Immature natural killer cell (primary cell): ENCODE measurements at places on chromosomes 2 and 18.

DNA sequence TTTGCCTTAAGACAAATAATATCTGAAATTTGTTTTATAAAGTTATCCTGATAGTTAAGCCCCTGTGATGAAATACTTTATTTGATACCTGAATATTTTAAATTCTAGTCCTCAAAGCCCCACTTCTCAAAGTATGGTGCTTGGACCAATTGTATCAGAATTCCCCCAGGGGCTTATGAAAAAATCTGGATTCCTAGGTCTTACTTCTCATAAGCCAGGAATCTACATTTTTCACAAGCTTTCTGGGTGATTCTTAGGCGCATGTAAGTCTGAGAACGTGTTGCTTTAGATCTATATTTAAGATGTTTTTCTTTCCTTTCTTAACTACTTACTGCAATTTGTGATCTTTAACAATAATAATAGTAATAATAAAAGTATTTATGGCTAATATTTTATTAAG is 53.1 kb downstream of the MYO1B start:
- no peak for DNase-seq

DNA sequence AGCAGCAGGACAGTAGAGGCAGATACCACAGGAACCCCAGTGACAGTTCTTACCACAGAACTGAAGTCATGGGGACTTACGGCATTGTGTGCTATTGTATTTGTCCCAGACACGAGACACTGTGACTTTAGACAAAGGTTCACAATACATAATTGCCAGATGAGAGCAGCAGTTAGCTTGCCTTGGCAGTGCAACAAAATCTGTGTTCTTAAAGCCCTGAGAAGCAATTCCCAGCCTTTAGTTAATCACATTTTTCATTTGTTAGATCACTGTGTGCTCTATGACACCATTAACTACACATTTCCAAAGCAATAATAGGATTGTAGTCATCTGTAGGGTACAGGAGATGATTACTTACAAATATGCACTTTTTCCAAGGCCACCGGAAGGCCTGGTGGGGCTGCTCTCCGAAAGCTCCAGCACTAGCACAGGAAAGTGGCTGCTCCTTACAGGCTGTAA is 97.5 kb upstream of the LDLRAD4 start:
- DNase-seq, result no peak

- no peak for DNase-seq
These were observed 24.8 kb downstream of the BMPR2 start for GRCh38 chr2:202400941-202401340.

- DNase-seq, result no peak
These were observed 127.1 kb downstream of the SRBD1 start for GRCh38 chr2:45483997-45484396.

GRCh38 chr2:70710038-70710690 is 57.8 kb downstream of the ADD2 start:
- no peak for DNase-seq

GRCh38 chr2:216084547-216084946 is 2.8 kb downstream of the TMEM169 start:
- DNase-seq, result no peak

GRCh38 chr18:50469380-50469781 is 90.5 kb upstream of the MAPK4 start:
- no peak for DNase-seq

DNA sequence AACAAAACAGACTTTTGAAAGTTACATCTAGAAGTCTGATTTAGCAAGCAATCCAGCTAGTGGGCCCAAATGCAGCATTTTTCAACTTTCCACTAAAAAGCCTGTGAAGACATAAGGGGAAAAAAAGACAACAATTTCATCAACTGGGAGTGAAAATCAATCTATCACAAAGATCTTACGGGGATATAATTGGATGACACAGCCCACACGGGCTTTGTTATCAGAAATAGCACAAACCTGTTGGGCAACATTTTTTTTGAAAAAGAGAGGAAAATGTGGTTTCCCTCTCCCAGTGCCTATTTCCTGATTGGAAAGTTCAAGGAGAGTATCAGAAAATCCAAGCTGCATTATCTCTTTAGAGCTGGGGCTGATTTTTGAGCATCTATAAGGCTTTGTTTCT is 132.7 kb downstream of the EVA1A start:
- no peak for DNase-seq

GRCh38 chr2:30678410-30679137 is 128.7 kb downstream of the CAPN13 start:
- DNase-seq, result no peak

DNA sequence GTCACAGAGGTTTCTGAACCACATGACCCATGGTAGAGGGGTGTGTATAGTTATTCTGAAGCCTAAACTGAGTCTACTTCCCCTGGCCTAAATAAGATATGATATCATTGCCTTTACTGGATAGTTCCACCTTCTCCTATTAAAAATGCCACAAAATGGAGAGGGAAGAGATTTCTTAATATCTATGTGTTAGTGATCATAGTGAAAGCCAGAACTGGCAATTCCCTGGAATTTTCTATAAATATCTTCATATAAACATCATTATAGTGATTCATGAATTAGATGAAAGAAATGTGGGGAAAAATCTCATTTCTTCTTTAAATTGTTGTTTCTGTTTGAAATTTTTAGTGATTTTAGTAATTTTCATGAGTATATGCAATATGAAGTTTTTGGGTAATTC is 45.8 kb downstream of the TSHZ1 start:
- DNase-seq, result no peak

DNA sequence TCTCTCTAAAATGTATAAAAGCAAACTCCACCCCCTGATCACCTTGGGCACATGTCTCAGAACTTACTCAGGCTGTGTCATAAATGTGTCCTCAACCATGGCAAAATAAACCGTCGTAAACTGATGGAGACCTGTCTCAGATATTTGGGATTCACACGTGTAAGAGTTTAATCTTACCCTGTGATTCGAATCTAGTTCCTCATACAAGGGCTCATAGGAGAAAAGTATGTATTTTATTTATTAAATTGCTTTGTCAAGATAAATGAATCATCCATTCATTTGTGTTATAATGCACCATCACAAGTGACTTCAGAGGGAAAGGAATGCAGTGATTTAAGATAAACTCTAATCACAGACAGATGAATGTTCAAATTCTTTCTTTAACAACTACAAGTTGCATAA is 712.5 kb upstream of the LRATD1 start:
- no peak for DNase-seq

- DNase-seq, result peak; percentile 44
These were observed 32.4 kb upstream of the VIT start for GRCh38 chr2:36663851-36664695.

GRCh38 chr2:200443376-200443775 is 66.5 kb downstream of the KCTD18 start:
- no peak for DNase-seq

DNA sequence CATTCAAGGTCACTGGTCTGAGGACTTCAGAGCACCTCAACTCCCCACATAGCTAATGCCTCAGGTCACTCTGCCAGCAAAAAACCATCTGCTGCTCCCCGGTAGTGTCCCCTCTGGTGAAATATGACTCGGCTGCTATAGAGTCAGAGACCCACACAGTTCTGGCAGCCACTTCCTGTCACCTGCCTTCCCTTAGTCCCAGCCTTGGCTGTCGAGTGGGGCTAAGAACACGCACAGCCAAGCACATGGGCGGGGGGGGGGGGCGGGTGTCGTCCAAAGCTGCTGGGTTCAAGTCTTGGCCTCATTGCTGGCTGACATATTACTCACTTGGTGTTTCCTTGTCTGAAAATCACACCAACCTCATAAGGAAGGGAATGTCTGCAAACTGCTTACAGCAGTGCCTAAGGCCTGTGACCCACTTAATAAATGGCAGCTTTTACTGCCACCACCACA is 37.5 kb downstream of the POLR1A start:
- peak; percentile 43 for DNase-seq

DNA sequence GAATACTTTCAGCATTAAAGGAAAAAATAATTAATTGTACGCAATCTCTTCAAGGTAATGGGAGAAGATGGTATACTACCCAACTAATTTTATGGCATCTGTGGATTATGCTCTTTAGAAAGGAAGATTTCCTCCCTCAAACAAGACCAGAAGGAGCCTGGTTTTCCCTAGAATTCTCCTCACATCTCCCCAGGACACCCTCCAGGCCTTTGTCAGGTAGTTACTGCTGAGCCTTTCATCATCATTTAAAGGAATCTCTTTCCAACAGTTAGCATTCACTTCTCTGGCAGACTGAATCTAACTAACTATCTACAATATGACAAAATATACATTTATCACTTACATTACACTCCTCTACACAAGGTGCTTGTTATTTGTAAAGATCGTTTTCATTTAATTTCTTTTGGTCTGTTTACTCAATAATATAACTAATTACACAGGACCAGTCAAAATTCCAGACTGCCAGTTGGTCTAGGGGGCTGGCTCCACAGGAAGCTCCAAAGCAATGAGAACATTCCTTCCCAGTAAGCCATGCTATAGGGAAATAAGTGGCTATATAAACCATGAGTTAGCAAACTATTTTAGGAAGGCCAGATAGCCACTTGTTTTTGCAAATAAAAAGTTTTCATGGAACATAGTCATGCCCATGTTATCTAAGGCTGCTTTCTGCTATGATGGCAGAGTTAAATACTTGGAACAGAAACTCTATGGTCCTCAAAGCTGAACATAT is 19.1 kb downstream of the ZNF24 start:
- no peak for DNase-seq

DNA sequence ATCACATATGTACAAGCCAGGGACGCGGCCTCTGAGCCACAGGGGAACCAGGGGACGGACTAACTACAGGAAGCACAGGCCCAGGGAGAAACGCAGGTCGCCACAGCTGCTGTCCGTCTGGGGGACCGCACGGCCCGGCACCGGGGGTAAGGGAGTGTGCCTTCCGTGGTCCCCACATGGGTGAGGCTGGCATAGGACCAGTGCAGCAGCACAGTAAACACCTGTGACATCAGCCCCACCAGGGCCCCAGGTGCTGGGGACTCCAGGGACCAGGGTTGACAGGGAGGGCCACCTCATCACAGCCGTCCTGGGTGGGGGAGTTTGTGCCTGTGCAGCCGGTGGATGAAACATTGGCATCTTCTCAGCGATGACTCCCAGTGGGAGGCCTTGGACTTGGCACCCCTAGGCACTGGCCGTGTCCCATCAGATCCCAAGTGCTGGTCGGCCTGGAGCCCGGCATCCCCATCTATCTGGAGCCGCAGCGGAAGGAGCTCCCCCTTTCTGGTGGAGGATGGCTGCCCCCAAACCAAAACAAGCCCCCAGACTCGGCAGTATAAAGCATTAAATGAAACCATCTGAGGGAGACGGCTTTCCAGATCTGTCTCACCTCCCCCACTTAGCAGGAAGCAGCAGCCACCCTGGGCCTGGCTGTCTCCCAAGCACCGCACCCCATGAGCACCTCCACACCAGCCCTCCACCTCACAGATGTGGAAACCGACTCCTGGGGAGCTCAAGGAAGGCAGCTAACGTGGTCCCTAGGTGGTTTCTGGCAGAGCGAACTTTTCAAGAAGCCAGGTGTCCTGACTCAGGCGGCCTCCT is 22.5 kb downstream of the AQP12A start:
- no peak for DNase-seq

GRCh38 chr2:26526589-26526988 is 48.7 kb upstream of the OTOF start:
- no peak for DNase-seq

GRCh38 chr2:127721978-127722355 is 20.7 kb downstream of the SFT2D3 start:
- no peak for DNase-seq

DNA sequence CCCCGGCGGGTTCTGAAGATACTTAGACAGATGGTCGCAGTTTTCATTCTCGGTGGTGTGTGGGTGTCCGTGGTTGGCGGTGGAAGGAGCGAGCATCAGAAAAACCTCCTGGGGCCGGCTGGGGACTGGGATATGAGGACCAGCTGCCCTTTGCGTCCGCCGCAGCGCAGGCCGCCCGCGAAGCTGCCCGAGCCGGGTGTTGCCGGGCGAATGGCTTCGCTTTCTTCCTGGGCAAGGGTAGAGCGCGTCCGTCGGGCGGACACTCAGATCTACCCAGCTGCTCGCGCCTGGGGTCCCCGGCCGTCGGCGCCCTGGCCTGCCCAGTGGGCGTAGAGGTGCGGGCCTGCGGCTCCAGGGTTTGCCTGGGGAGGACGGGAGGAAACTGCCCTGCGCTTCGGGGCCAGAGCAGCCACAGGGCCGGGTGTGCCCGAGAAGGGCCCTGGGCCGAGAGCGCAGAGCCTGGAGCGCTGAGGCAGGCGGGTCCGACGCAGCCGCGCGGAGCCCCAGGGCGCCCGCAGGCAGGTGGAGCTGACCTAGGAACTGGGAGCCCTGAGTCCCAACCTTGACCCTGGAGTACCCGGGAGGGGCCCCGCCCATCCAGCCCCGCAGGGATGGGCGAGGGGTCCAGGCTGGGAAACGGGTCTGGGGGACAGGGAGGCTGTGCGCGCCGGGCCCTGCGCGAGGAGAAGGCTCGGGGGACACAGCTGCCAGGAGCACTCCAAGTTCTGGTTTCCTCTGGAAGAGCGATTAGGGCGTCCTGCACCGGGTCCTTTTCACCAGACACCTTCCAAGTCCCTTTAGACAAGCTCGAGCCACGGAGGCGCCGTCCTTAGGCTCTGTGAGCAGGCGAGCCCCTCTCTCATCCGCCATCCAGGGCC is 1.3 kb downstream of the TWIST2 start:
- DNase-seq, result no peak

GRCh38 chr2:72138921-72139381 is 8.7 kb downstream of the CYP26B1 start:
- DNase-seq, result no peak

- no peak for DNase-seq
These were observed 3.1 kb upstream of the OR6B2 start for GRCh38 chr2:240033330-240033678.

- no peak for DNase-seq
These were observed 32.3 kb downstream of the SCTR start for GRCh38 chr2:119491776-119492525.

GRCh38 chr18:59005262-59005661 is 134.4 kb upstream of the SEC11C start:
- no peak for DNase-seq

DNA sequence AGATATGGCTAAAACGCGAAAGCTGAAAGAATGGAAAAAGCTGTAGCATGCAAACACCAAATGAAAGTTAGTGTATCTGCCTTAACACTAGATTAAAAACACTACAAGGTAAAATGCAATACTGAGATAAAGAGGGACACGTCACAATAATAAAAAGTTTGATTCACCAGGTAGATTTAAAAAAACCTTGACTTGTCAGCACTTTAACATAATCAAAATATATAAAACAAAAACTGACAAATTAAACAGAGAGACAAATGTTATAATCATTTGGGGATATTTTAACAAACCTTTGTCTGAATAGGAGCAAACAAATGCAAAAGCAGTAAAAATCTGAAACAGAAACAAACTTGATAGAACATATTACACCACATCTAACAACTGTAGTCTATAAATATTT is 18.3 kb downstream of the TLK1 start:
- DNase-seq, result no peak

DNA sequence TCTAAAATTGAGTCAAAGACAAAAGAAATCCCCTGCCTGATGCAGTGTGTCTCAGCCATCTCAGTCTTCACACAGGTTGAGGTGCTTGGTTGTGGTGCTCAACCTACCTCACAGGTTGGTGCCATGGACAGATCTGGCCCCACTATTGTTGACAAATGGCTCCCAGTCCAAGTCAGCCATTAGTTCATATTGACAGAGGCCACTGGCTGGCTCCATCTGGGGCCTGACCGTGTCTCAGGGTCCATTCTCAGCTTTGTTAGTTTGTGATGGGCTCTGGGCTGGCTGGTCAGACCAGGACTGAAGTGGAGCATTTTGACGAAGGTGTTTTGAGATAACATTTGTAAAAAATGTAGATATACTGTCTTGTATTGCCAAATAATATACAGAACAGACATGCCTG is 36.9 kb downstream of the MRPL33 start:
- DNase-seq, result no peak

- no peak for DNase-seq
These were observed 37.1 kb upstream of the SMAD7 start for GRCh38 chr18:48987821-48988220.
